Left lung (tissue), 14 donors: ENCODE measurements at places on chromosomes 1 and 21. TPM values are rescaled to one million over a fixed set of nuclear protein-coding genes. Genes with fewer than 3 reads are reported as not detected.

DNA sequence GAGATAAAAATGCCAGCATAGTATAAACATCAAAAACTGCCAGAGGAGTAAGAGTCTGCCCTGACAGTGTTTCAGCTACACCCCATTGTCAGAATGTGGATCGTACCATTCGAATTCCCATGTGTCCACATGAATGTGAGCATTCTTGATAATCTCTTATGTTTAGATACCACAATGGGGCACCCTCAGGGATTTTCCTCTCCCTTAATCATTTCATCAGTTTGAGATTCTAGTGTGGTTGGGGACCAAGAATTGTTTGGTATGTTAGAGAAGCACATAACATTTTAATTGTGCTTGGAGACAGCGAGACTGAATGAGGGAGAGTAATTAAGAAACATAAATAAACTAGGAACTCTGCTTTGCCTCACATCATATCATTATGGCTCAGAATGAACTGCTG is 120.2 kb downstream of the ZC3H11B start:
- DNase-seq, result peak; percentile 24

CNR2 gene
- polyA plus RNA-seq, result 0.27 TPM

DNA sequence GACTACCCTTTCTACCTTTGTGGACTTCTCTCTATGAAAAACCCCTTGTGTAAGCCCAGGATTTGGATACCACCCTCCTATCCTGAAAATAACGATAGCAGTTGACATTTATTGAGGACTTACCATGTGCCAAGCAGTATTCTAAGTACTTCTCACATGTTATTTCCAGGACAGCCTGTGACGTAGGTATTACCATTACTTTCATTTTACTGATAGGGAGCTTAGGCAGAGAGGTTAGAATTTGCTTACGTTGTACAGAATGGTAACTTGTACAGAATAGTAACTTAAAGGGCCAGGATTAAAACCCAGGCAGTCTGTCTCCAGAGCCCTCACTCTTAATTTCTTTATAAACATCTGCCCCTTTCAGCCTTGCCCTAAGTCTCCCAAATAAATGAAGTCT is 138.3 kb downstream of the NTMT2 start:
- DNase-seq, result no peak

GRCh38 chr1:67280696-67281095 is 27.0 kb upstream of the IL12RB2 start:
- no peak for DNase-seq

DNA sequence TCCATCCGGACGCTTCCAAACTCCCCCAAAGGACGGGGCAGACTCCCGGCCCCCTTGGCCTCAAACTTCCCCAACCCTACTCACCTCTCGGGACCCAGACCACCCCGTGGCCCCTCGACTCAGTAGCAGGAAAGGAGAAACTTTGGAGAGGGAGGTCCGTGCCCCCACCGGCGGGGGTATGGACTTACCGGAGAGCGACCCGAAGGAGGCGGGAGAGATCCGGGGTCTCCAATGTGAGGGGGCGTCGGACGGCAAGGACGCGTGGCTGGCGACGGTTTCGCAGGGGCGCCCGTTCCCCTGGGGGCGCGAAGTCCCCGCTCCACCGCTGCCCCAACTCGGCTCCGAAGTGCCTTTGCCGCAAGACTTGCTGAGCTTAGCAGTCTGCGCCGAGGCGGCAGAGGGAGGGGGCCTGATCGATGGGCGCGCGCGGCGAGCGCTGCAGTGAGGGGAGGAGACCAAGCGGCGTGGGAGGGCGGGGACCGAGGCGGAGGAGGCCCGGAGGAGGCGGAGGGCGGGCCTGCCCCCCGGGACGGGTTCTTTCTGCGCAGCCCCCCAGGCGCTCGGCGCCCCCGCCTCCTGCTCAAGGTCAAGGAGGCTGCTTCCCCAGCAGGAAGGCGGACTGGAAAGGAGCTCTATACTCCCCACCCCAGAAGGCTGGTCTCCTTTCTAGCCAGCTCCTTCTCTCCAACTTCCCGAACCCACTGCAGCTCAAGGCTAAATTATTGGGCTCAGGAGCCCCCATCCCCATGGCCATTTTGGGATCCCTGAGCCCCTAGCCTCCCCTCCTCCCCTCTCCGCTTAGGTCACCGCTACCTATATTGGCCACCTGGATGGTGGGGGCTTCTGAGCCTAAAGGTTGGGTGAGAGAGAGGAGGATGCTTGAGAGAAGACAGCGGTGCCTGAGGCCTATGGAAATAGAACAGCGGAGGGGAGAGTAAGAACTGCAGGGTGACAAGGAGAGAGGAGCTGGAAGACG is at the start of gene SYT2:
Gene SYT2 (minus strand): TSS at position 385 of the 976 bp plus-strand sequence. CDS start 104,682 bp downstream, outside the sequence.
- peak; percentile 62 for DNase-seq

DNA sequence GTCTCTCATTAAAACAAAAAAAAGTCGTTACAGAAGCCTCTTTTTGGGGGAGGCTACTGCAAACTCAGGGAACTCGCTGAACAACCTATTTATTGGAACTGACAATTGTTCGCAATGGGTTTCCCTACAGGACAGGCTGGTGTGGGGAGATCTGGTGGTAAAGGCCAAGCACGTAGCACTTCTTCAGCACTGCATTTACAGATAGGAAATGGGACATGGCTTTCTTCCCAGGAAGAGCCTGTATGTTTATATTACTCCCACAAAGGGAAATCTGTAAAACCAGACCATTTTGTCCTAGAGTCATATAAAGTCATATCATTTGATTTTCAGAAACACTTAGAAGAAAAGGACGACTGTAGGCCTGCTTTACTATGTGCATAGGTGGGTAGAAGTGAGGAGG is 38.8 kb upstream of the TBX15 start:
- DNase-seq, result no peak

DNA sequence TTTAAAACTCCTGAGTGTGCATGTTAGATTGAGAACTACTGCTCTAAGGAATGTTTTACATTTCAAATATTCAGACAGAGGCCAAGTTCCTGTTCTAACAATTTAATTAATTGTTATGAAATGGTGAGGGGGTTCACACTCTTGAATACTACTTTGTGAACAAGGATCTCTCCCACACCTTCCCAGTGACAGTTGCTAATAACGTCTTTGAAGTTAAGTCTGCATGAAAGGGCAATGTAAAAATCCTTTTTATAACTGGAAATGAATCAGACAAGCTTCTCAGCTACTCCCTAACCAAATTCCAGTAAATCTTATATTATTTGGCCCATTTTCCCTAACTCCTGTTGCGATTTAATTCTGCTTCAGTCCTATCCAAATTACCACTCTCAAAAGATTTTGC is 828.5 kb upstream of the ADAMTS5 start:
- DNase-seq, result no peak

GRCh38 chr1:155952505-155952890 is 11.1 kb downstream of the RXFP4 start:
- DNase-seq, result no peak

S100A9 gene
- polyA plus RNA-seq, result 28.2 TPM

PARK7 gene
- polyA plus RNA-seq, result 290 TPM

SPRR1B gene
- polyA plus RNA-seq, result 0.24 TPM

DNA sequence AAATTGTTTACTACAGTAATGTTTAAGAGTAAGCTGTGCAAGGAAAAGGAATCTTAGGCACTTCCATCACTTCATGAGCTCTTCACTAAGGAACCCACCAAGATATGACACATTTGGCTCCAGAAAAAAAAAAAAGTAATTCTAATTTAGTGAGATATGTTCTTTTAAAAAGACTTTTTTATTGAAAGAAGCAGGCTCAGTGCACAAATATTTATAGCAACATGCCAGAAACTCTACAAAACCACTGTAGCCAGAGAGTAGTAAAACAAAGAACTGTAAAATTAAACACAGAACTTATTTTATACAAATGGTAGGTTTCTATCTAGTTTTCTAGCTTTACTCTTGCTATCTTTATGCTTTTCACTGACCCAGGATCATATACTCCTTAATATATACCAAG is 434.6 kb upstream of the ADGRL2 start:
- DNase-seq, result no peak

DNA sequence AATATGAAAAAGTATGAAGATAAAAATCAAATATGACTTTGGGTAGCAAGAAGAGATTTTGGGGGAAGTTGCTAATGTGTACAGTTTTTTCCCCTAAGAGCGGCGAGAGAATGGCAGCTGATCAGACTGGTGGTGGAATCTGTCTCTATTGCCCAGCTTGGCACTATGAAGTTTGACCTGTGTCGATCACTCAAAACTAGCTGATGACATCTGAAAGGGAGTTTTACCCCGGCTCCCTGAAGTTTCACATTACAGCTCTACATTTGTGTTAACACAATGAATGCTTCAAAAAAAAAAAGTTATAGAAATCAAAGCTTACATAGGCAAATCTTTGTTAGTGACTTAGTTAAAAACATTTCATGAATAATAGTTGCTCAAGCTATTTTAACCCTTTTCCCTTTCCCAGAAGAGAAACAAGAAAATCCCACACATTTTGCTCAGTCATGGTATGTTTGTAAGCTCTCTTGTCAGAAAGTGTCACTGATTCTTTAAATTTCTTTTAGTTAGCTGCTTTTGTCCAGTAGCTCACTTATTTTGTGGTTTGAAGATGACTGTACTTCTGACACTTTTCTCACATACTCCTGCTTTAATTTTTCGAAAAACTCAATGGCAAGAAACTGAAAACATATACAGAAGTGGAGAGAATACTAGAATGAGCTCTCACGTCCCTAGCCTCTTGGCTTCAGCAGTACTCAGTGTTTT is 41.3 kb downstream of the DYRK1A start:
- DNase-seq, result no peak

- DNase-seq, result no peak
Measured at GRCh38 chr1:38208716-38209632, 162.4 kb upstream of the POU3F1 start.

- no peak for DNase-seq
Measured at GRCh38 chr1:229406798-229407197, 27.1 kb downstream of the ACTA1 start.
